ENCODE measurements at places on chromosomes 5 and 9.
A peak's percentile ranks its signal among the peaks of the same experiment; 100 is the strongest.

GRCh38 chr5:164433106-164433870, 927.9 kb downstream of the MAT2B start:
- DNase-seq, result no peak

DNA sequence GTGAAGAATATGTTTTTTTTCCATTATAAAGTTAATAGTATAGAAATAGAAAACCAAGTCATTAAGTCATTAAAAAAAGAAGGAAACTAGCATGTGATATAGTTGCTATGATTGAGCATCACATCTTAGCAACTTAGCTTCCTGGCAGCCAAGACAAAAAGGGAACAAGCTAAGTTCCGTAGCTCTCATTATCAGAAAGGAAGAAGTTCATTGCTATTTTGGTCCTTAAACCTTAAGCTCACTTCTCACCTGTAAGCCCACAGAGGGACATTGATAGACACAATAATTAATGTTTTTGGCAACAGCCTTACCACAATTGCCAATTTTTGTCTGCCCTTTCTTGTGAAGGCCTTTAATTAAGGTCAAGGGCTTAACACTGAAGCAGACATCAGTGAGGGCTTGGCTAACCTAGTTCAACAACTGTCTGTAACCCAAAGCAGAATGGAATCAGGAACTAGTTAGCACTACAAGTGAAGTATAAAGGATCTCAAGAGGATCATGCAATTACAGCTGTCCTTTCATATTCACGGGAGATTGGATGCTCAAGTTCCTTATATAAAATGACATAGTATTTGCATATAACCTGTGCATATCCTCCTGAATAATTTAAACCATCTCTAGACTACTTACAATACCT, 24.0 kb upstream of the KLF4 start:
- no peak for DNase-seq

GRCh38 chr5:147731431-147732290, 50.9 kb downstream of the JAKMIP2 start:
- no peak for DNase-seq

GRCh38 chr5:66757219-66757833, 161.1 kb downstream of the MAST4 start:
- no peak for DNase-seq

GRCh38 chr5:102998224-102998623, 121.7 kb downstream of the GIN1 start:
- DNase-seq, result no peak

DNA sequence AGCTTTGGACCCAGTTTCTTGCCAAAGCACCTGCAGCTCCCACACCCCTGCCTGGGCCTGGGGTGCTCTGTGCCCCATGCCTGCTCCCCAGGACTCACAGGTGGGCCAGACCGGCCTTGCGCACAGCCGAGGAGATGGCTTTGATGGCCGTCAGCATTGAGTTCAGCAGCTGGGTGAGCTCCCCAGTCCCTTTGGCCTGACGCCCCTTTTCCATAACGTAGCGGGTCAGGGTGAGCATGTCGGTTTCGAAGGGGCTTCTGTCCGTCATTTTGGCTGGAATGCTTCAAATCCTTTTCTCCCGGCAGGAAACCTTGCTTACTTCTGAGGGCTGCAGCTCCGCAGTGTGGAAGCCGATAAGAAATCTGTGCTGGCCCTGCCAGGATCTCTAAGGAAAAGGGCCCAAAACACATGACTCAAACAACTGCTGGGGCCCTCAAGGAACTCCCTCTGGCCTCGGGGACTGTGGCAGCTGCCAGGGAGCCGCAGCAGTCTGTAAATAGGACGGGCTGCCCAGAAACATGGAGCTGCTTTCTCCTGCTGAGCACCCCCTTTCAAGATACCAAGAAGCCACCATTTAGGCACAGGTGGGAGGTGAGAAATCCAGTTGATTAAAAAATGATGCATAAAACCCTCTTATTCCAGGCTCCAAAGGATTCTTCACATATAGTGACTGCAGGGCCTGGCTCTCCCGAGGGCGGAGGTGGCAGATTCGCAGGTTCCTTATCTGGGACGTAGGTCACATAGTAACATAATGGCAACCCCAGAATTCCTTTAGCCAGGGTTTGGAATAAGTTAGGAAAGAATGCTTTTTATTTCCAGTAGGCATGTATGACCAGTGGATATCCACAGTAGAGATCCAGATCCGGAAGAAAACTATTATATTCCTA, at the start of gene FBP2:
Gene FBP2, minus strand, starts transcription at position 366 of the 887 bp plus-strand sequence. Its CDS starts 98 bp downstream, at position 268.
- no peak for DNase-seq

- no peak for DNase-seq
These were observed 1719.1 kb downstream of the MAT2B start for GRCh38 chr5:165224366-165225045.

DNA sequence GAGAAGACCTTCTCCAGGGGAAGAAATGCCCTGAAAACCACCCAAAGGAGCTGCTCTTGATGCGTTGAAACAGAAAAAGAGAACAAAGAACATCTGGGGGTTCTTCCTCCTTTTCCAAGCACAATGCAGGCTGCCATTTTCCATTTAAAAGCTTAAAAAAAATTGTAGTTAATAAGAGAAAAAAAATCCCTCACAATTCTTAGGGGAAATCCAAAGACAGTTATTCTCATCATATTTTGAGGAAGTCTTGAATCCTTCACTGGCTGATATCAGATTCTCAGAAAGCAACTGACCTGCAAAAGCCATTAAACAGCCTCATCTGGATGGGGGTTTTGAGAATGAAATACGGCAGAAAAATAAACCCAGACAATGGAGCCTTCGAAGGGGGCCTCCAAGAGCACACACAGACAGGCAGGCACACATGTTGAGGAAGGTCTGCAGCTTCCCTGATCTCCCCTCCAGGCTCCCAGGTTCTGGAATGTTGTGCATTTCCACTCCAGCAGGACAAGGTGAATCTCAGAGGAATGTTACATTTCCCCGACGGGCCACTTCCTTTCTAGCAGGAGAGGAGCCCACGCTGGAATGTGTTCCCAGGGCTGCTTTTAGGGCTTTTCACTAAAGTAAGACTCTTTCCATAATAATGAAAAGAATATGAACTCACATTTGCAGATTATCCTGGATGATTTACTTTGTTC, 159.4 kb upstream of the S1PR3 start:
- no peak for DNase-seq

DNA sequence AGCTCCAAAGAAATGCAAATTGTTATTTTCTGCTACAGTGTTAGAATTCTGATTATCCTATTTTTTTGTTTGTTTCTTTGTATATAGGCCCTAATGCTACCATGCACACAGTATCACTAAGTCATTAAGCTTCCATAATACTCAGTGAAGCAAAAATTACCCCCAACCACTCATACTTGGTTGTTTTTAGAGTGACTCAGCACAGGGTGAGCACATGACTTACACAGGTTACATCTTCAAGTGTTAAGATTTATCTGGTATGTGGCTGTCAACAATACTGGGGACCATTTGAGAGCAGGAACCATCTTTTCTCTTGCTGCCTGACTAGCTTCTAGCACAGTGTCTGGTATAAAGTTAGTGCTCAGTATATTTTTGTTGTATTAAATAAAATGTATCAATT, 255.8 kb upstream of the SLC24A2 start:
- DNase-seq, result no peak

- DNase-seq, result no peak
These were observed 685 bp downstream of the SLC24A2 start for GRCh38 chr9:19788152-19788551.

DNA sequence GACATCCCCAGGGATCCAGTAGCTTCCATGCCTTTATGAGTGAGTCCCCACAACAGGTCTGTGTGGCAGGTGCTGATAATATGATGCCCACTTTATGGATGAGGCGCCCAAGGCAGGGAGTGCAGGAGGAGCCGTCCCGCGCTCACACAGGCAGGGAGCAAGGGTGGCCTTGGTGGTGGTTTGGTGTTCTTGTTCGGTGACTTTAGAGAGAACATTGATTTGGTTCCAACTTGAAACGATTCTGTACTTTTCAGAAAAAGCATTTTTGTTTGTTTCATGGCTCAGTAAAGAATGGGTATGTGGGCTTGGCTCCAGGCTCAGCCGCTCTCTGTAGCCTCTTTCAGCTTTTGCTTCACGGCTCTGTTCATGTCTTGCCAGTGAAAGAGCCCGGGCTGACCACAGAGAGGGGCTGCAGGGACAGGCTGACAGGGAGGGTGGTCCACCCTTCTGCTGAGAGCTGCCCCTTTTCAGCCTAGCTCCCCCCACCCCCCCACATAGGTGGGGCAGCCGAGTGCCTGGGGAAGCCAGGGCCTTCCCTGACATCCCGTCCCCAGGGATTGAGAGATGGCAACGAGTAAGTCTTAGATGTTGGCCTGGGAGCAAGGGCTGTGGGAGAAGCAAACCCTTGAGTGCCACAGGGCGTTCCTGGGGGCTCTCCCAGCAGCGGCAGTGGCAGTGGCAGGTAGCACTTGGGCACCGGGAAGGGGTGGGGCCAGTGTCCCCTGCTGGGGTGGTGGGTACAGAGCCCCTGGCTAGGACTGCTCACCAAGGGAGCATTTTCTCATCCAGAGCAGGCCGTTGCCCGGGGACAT, 28.0 kb downstream of the NCS1 start:
- no peak for DNase-seq

DNA sequence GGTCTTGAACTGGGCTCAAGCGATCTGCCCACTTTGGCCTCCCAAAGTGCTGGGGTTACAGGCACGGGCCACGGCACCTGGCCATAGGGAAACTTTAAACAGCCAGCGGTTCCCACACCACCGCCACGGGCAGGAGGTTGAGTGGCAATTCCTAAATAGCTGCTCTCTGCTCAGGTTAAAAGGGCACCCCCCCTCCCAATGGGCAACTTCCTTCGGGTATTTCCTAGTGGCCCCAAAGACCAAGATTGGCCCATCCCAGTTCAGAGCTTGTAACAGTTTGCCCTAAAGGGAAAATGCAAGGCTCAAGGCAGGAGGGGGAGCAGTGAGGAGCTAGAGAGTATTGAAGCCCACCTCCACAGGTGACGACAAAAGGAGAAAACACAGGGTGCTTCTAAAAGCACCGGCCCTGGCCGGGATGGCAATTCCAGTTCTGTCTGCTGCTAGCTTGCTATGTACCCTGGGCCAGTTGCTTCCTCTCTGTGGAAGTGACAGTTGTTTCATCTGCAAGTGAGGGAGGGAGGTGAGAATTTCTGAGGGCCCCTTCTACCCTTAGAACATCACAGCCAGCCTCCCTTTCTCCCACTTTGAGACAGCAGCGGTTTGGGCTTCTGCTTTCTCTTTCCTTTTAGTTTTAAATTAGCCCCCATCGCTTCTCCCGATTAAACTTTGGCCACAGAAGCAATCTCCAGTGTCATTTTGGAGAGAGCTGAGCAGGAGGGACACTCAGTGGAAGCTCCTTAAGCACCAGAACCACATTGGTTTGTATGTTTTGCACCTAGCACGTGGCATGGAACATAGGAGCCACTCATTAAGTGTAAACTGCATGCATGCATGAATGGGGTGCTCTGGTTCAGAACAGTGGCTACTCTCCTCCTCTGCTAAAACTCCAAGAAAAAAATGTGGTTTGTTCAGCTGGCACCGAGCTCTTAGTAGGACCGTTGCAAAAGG, 17.3 kb upstream of the TNIP1 start:
- no peak for DNase-seq

DNA sequence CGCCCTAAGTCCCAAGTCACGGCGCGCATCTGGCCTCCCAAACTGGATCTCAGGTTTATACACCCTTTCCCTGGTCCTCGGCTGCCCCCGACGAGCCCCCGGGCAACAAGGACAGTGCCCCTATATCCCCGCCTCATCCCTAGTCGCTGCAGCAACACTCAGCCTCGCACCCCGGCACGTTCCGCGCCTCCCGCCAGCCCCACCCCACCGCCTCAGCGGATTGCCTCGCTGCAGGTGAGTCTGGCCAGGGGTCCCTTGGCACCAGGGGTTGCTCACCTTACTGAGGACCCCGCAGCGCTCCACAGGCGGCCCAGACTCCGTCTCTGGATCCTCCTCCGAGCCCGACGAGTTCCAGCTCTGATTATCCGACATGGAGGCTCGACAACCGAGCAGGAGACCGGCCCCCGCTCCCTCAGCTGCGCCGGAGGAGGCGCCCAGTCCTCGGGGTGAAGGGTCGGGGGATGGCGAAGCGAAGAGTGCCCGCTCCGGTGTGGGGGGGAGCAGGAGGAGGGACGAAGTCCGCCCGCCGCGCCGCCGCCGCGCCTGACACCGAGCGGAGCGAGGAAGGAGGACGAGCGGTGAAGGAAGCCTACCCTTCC, 494 bp downstream of the CERT1 start:
- no peak for DNase-seq

- DNase-seq, result no peak
These were observed 152.3 kb downstream of the OLFM1 start for GRCh38 chr9:135239769-135240141.

DNA sequence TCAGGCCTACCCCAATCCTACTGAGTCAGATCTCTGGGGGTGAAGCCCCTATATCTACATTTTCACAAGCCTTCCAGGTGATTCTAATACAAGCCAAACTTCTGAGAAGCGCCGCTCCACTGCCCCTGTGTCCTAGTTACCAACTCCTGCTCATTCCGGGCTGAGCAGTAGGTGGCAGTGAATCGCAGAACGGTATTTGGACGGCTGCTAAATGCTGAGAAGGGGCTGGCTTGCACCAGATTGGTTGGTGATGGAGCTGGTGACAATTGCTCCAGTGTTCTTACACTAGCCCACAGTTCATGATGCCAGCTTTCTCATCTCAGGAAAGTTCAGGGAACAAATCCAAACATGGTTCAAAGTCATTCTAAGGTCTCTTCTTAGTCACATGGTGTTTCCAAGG, 31.1 kb upstream of the FGF1 start:
- no peak for DNase-seq

DNA sequence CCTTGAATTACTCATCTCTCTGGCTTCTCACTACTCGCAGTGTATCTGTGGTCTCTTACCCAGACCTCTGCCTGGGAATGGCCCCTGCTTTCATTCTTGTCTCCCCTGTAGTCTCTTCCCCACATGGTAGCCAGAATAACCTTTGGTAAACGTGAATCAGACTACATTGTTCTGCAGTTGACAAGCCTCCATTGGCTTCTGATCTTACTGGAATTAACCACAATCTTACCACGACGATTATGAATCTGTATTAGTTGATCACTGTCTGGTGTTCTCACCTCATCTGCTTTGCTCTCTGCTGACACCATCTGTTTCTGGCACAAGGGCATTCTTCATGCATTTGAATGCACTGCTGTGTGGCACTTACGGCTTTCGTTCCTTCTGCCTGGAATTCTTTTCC, 781.2 kb downstream of the MTRR start:
- DNase-seq, result peak; percentile 3

DNA sequence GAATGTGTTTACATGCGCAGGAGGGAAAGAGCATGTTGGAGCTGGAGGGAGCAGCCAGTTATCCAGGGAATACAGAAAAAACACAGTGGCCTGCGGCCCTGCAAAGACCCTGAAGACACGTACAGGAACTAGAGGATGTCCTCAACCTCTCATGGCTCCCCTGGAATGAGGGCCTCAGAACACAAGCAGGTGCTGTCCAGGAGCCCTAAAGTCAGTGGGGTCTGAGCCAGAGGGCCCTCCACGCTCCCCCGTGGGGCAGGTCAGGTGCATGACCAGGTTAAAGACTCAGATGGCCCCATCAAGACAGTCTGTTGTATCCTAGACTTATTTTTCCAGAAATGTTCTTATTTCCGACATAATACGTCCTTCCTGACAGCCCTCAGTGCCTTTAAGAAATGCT, 106.9 kb downstream of the ROR2 start:
- DNase-seq, result no peak
